ENCODE measurements at places on chromosomes 16 and 17.
A peak's percentile ranks its signal among the peaks of the same experiment; 100 is the strongest.

GRCh38 chr17:76140661-76141211, 309 bp downstream of the FOXJ1 start:
- no peak for DNase-seq

DNA sequence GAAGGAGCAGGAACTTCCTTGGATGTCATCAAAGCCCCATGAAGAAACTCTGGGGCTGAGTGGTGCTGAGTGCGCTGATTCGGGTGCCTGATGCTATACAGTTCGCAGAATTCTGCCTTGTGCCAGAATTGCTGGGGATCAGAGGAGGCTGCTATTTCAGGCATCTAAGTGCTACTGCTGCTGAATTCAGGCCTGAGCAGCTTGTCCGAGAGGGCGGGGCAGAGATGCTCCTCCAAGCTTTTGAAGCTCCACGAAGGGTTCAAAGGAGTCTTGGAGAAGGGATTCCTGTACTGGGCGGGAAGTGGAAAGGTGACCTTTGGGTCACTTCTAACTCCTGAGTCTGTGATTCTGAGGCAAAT, 227.8 kb downstream of the CCDC182 start:
- DNase-seq: no peak

DNA sequence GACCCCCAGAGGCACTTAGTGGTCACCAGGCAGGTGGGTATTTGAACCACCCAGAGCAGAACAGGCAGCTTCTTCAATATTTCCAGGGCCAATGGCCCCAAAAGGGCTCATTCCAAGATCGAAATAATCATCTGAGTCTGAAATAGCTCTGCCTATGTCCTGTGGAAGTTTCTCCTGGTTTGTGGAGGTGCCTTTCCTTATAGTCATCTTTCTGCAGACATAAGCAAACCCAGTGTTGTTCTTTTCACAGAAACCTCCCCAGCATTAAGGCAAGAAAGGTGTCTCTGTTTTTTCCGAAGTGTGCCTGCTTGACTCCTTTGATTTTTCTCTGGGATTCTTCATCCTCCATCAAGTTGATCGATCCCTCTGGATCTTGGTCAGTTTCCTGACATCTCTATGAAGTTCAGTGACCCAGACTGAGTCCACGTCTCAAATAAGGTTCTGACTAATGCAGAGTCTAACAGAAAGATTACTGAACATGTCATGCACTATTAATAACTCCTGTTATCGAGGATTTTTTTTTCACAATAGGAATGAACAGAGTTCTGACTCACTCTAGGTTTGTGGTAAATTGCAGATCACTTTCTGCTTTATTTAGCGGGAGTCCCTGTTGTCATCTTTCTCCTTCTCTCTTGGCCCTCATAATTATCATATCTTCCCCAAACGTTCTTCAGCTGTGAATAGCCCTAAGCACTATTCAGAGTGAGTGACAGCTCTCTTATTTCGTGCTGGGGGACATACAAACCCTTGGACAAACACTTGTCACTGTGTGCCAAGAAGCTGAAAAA, 1.5 kb downstream of the LRRC3C start:
- no peak for DNase-seq

- DNase-seq: no peak
Measured at GRCh38 chr17:63279498-63280230, 166.4 kb downstream of the CYB561 start.

DNA sequence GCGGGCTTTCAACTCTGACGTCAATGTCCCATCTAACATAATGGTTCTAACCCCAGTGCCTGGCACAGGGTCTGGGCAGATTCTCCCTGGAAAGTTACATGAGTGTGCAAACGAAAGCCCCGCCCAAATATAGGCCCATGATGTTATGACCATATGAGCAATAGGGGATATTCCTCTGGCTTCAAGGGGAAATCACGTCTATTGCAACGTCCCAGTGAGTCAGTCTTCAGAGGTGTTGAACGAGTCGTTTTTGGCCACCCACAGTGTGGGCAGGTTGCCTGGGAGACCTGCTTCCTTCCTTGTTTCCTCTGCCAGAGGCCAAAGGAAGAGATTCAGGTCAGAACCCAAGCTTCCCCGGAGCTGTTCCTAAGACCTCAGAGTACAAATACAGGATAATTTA, 30.3 kb downstream of the PIK3R5 start:
- no peak for DNase-seq

DNA sequence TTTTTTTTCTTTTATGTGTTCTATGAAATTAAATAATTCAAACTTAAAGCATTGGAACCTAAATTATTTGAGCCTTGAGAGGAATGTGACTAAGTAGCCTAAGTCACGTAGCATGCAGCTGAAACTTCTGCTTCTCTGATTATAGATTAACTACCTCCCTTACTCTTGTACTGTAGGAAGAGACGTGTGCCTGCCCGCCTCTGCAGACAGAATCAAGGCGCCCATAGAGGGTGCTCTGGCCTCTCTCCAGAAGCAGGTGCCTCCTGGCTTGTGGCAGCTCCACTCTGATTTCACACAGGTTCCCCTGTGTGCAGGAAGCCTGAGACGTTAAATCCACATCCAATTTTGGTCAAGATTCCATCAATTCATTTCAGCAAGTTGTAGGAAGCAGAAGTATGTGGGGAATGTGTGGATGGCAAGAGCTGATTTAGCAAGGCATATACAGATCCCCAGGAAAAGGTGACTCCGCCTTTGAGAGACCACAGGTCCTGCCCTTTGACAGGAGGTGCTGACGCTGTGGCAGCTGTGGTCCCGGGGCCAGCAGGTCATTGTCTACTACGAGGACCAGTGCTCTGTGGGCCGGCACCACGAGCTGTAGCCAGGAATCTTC, 1418.8 kb downstream of the CDH11 start:
- DNase-seq: no peak

DNA sequence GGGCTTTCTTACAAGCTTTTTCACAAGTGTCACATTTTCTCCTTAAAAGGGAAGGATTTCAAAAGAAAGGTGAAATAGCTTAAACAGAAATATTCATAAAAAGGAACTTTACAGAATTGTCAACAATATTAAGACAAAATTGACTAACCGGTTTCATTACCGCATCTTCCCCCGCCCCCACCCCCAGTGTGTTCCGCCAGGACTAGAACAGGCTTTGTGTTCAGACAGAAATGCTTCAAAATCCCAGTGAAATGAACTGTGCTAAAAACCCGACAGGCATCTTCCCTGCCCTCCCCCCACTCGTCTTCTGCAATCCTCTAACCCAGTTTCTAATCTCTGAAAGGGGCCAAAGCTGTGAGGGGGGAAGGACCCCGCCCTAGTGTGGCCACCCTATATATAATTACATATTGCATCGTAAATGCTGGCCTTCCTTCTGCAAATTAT, 990 bp upstream of the ROGDI start:
- DNase-seq: no peak

GRCh38 chr17:4877089-4877488, 22.2 kb upstream of the C17orf107 start:
- DNase-seq: no peak

DNA sequence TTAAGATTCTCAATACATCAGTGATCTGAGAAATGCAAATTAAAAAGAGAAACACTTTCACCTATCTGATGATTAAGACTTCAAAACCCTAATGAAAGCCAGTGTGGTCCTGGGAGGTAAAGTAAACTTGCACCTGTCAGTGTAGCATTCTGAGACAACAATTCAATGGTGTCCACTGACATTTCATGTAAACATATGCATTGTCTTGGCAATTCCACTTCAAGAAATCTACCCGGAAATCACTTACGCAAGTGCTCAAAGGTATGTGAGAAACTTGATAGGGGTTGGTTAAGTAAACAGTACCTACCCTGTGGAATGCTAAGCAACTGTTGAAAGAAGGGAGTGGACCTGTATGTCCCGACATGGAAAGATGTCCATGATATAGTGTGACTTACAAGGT, 2.1 kb downstream of the ST6GALNAC1 start:
- no peak for DNase-seq

DNA sequence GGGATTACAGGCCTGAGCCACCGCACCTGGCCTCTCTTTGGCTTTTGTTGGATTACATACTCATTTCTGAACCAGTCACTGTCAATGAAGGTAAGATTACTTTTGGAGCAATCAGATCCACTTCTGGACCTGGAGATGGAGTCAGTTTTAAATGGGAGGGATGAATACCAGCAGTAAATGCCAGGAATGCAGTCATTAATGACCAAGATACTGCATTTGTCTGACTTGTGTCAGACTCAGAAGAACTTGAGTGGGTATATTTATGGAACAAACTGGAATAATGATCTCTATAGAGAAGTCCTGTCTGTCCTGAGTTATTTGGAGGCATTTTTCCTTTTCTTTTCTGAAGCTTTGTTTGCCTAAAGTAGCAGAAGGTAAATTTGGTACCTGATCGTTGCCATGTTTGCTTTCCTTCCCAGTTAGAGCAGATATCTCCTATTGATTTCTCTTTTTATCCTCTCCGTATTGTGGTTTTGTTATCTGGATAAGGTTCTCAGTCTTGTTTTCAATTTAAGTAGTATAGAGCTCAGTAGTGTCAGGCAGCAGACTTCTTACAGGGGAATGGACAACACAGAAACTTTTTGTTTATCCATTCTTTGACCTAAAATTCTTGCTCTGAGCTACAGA, 10.7 kb downstream of the NLK start:
- DNase-seq: no peak

DNA sequence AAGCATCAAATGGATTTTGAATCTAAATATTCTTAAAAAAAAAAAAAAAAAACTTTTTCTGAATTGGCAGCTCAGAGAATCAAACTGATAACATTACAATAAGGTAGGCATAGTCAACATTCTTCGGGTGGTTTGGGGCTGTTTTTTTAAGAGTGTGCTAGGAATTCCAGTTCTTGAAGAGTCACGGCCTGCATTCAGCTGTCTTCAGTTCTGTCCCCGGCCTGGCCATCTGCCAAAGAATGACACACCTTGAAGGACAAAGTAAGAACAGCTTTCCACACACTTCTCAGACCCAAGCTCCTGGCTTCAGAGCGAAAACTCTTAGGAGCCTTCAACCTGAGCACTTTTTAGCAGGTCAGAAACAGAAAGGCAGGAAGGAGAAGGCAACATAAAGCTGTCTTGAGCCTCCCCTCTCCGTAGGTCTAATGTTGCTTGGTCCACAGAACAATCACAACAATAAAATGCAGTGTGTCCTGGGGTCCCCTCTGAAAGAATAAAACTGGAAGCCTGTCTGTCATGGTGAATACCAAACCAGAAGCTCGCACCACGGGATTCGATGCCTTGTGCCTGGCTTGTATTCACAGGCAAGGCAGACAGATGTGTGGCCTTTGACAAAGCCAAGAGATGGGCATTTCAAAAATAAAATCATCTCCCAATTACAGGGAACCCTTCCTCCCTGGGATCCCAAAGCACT, 524.4 kb upstream of the ZFHX3 start:
- DNase-seq: no peak

DNA sequence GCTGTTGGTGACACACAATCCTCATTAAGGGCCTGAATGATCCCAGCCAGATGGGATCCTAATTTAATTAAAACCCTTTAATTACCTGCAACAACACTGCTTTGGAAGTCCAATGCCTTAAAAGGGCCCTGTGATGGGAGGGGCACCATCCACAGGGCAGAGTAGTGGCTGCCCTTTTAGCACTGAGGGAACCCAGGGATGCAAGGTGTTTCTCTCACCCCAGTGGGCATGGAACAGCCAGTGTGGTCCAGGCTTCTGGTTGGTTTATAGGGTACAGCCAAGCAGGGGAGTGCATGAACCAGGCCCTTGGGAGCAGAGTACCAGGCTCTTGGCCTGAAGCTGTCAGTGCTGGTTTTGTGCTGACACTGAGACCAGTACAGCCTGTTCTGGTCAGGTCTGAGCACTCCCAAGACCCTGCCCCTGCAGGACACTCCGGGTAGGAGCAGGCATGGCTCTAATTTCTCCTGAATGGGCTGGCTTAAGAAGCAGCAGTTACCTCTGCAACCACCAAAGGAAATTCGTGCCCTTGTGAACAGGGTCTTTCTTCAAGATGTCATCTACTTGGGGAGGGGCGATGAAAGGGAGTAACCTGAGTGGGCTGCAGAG, 9.9 kb downstream of the NXPH3 start:
- DNase-seq: no peak

DNA sequence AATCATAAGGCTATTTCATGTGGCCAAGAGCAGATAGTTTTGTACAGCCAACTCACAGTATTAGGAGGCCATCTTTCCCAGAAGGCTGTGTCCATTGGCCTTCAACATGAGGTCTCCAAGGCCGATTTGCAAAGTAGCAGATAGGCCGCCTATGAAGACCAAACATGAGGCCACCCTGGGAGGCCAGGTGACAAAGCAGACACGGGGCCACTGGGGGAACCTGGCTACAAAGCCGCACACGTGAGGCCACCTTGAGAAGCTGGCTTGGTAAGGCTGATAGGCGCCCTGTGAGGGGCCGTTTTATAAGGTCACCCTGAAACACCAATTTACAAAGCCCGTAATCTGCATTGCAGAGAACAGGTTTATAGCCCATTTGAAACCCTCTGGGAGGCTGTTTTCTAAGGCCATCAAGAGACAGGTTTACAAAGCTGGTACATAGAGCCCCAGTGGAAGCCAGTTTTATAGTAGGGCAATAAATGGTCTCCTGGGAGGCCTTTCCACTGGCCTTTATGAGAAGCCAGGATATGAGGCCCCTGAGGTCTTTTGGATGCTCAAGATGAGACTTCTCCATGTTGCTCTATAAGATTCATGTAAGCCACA, 4.9 kb downstream of the KDM8 start:
- DNase-seq: no peak

DNA sequence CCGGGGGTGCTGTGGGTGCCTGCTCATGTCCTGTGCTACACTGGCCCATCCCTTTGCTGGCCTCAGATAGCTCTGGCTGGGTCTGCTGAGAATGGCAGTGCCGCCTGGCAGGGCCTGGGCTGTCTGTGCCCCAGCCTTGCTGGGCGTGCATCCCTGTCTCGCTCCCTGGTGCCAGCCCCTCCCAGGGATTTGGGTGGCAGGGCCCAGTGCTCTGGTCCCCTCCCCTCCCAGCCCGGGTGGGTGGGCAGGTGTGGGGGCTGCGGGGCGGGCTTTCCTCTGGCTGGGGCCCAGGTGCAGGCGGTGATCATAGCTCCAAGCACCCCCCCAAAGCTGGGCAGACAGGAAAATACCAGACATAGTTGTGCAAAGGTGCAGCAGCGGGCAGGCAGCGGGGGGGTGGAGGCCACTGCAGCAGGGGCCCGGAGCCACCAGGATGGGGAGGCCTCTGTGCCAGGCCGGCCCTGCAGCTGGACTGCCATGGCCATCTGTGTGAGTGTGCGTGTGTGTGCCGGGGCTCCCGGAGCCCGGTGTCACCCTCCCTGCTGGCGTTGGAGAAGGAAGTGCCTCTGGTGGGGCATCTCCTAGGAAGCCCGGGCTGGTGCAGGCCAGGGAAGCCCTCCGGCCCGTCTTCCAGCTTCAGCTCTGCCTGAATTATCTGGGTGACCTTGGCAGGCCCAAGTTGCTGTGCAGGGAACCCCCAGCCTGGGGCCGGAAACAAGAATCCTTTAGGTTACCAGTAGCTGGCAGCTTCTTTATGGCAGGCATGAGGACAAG, 7.4 kb downstream of the GLIS2 start:
- no peak for DNase-seq

- no peak for DNase-seq
Measured at GRCh38 chr16:10538583-10538982, 41.8 kb downstream of the EMP2 start.

GRCh38 chr17:49035470-49036269, 38.5 kb downstream of the IGF2BP1 start:
- DNase-seq: peak; percentile 8

- no peak for DNase-seq
Measured at GRCh38 chr17:19346351-19347255, 15.9 kb downstream of the B9D1 start.

All from NCI-H1092 (cell line).